ENCODE measurements at places on chromosomes 13 and 19.

DNA sequence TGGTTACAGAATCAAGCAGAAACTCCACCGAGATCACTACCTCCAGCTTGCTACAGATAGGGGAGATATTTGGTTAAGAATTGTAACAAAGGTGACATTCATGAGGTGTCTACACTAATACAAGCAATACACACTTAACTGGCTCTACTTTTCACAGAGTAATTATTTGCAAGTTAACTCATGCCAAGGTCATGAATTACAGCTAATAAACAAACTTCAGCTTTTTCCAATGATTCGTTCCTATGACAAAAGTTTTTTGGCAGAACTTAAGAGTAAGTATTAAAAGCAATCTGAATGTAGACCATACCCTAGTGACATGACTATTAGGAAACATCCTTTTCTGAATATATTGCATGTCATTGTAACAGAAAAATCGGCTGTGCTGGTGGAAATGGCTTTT is 72.1 kb downstream of the LHFPL6 start:
- no peak for DNase-seq

GRCh38 chr19:2416321-2417097 is 10.9 kb downstream of the TIMM13 start:
- DNase-seq = no peak

DNA sequence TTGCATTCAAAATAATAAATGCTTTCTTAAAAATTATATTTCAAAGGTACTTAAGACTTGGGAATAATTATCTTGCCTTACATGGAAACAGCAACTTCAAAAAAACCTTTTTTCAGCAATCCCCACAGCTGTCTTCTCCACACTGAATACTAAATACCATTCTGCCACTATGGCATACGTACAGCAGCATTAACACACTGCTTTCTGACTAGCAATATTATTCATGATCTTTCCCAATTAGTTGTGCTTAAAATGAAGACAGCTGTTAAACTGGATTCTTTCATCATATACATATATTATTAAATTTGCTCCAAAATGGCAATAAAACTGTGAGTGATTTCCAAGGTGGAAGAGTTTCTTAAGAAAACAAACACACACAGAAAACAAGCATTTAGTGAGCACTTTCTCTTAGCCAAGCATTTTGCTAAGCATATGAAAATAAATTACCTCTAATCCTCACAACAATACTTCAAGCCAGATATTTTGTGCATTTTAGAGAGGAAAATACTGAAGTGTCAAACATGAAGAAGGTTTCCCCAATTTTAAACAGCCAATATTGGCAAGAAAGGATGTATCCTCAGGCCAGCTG is 609.5 kb downstream of the SLITRK1 start:
- no peak for DNase-seq

DNA sequence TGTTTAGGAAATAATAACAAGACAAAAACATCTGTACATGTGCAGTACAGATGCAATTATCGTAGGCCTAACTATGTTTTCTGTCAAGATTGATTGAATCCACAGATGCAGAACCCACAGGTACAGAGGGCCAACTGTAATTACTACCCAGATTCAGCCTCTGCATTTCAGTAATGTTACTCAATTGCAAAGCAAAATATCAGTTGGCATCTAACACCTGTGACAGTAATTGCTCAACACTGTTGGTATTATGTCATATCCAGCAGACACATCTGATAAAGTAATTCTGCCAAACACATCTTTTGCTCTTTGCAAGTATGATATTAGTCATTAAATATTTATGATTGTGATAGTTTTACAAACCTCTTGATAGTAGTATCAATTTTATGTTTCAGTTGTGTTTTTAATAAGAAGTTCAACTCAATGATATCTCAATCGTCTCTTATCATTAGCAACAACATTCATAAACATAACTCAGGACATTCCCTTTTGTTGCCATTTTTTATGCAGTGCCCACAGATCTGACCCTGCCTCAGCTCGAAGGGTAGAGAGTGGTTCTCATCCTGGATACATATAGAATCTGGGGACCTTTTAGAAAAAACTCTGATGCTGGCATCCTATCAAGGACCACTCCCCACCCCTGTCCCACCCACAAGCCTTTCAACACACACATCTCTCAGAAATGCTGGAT is 104.7 kb downstream of the MYCBP2 start:
- no peak for DNase-seq

DNA sequence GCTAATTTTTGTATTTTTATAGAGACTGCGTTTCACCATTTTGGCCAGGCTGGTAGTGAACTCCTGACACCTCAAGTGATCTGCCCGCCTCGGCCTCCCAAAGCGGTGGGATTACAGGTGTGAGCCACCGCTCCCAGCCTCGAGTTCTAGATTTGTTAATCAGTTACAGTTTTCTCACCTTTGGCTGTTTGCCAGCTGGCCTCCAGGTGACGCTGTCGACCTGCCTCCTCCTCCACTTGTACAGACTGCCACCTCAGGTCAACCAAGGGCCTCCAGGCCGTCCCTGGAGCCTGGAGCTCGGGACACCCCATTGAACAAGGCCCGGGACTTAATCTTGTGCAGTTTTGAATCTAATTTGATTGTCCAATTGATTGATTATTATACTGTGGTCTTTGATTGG is 45.5 kb downstream of the IER2 start:
- DNase-seq = no peak

DNA sequence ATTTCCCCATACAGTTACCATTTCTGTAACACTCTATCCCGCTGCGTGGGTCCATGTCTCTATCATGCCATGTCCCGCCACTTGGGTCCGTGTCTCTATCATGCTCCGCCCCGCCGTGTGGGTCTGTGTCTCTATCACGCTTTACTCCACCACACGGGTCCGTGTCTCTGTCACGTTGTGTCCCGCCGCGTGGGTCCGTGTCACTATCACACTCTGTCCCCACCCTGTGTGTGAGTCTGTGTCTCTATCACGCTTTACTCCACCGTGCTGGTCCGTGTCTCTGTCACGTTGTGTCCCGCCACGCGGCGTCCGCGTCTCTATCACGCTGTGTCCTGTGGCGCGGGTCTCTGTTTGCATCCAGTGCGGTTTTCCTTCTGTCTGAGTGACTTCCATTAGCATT is 11.6 kb downstream of the ADPRHL1 start:
- no peak for DNase-seq

GRCh38 chr13:109093998-109094397 is 464.6 kb downstream of the MYO16 start:
- DNase-seq = no peak

GRCh38 chr19:35265900-35266519 is 2.8 kb upstream of the USF2 start:
- DNase-seq = peak; percentile 30

- DNase-seq = no peak
Measured at GRCh38 chr19:3131168-3131567, 4.7 kb upstream of the GNA15 start.
